ENCODE measurements at places on chromosomes 7 and 10.

- H3K4me1 ChIP-seq, result no peaks in the 10 kb centered on the region
- H3K36me3 ChIP-seq, result peaks cover 32% of the 10 kb centered on the region
- no peak overlapping the region for H3K4me3 ChIP-seq
- no peak for DNase-seq
Observed at GRCh38 chr10:99682752-99683151, 23.4 kb downstream of the ENTPD7 start.

- no peak overlapping the region for H3K4me3 ChIP-seq
- peaks cover 3% of the 10 kb centered on the region for H3K4me1 ChIP-seq
- DNase-seq, result no peak
- H3K27ac ChIP-seq, result no peak overlapping the region
- no peaks in the 10 kb centered on the region for H3K27me3 ChIP-seq
- H3K36me3 ChIP-seq, result no peaks in the 10 kb centered on the region
Observed at GRCh38 chr10:34719746-34720145, 95.3 kb downstream of the PARD3 start.

- no peaks in the 10 kb centered on the region for H3K27me3 ChIP-seq
- no peak for DNase-seq
- peaks cover 15% of the 10 kb centered on the region for H3K4me1 ChIP-seq
- H3K36me3 ChIP-seq, result no peaks in the 10 kb centered on the region
- no peak overlapping the region for H3K4me3 ChIP-seq
- H3K27ac ChIP-seq, result no peak overlapping the region
Observed at GRCh38 chr10:5619362-5620211, 46.8 kb downstream of the ASB13 start.

- no peak overlapping the region for H3K4me3 ChIP-seq
- no peak for DNase-seq
- peaks cover 1% of the 10 kb centered on the region for H3K4me1 ChIP-seq
Observed at GRCh38 chr10:3624367-3624766, 160.6 kb downstream of the KLF6 start.

DNA sequence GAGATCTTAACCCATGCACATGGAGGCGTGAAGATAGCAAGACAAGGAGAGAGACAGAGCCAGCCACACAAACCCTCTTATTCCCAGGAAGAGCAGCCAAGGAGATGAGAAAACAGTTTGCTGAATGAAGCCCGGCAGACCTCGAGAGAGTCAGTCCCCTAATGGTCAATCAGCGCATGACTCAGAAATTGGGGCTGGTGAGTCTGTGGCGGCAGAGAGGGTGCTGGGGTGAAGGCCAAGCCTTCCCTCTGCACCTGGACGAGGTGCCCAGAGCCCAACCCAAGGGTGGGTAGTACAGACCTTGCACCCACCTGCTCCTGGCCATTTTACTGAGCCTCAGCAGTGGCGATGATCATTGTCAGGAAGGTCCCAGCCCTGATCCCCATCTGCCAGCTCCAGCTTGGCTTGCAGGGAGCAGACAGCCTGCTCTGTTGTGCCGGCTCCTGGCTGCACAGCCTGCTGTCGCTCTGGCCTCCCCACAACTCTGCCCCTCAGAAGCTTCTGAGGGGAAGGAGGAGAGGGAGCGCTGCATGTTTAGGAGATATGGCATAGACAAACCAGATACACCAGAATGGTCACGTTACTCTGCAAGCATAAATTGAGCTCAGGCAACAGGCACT, 256.6 kb downstream of the RPS24 start:
- no peak overlapping the region for H3K27ac ChIP-seq
- no peak overlapping the region for H3K4me3 ChIP-seq
- H3K36me3 ChIP-seq, result no peaks in the 10 kb centered on the region
- DNase-seq, result no peak

DNA sequence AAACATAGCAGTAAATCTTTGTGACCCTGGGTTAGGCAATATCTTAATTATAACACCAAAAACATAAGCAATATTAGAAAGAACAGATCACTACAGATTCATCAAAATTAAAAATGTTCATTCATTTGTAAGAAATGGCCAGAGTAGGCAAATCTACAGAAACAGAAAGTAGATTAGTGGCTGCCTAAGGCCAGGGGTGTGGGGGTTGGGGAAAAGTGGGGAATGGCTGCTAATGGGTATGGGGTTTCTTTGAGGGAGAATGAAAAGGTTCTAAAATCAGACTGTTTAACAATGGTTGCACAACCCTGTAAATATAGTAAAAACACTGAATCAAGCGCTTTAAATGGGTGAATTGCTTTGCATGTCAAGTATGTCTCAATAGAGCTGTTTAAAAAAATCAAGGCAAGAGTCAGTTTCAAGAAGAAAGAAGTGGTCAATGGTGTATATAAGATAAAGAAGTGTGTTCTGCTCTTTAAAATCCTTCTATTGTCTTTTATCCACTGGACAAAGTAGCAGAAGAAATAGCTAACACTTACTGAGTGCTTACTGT, 42.6 kb downstream of the CDK6 start:
- no peak for DNase-seq
- no peaks in the 10 kb centered on the region for H3K27me3 ChIP-seq
- no peaks in the 10 kb centered on the region for H3K4me1 ChIP-seq
- no peaks in the 10 kb centered on the region for H3K36me3 ChIP-seq
- H3K27ac ChIP-seq, result no peak overlapping the region

GRCh38 chr7:960269-960871, 5.9 kb upstream of the ADAP1 start:
- peaks cover 7% of the 10 kb centered on the region for H3K27me3 ChIP-seq
- no peak overlapping the region for H3K27ac ChIP-seq
- H3K36me3 ChIP-seq, result no peaks in the 10 kb centered on the region
- H3K4me3 ChIP-seq, result no peak overlapping the region

DNA sequence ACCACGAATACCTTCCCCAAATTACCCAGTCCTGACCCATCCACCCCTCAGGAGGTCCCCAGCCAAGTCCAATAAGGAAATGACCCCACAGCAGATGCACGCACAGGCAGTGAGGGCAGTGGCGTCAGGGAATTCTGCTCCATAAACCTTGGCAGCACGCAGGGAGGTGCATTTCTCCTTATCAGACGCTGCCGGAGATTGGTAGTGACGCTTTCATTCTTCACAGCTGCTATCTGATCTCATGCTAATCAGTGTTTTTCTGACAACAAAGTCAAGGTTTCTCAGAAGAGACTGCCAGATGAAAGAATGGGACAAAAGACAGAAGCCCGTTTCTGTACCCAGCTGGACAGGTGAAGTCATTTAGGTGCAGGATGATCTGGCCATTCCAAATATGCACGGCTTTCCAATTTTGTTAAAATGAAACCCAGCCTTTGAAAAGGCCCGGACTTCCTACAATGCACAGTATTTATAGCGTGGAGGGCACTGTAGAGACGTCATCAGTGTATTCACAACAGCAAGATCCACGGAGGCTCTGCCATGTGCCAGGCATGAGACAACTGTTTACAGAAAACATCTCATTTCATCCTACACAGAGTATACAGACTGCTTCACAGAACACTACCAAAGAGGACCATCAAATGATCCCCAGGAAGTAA, 35.3 kb downstream of the DIP2C start:
- H3K27ac ChIP-seq, result no peak overlapping the region
- no peaks in the 10 kb centered on the region for H3K27me3 ChIP-seq
- peaks cover 6% of the 10 kb centered on the region for H3K4me1 ChIP-seq
- H3K36me3 ChIP-seq, result no peaks in the 10 kb centered on the region
- no peak overlapping the region for H3K4me3 ChIP-seq

DNA sequence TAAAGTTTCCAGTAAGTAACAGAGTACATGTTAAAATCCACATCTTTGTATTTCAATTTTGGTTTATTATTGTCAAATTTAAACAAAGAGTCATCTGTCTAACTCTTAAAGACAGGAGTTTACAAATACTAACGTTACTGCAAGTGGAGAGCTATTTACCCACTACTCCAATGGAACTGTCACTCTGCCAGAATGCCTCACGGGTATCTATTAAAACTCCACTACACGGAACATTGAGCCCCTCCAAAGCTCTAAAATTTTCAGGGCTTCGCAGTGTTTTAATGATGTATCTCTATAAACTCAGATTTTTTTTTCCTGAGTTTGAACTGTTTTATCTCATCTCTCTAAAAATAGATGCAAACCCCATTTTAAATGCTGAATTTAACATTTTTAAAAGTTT, 388.7 kb upstream of the SEMA3A start:
- DNase-seq, result no peak
- no peak overlapping the region for H3K27ac ChIP-seq
- H3K27me3 ChIP-seq, result no peaks in the 10 kb centered on the region
- no peak overlapping the region for H3K4me3 ChIP-seq

DNA sequence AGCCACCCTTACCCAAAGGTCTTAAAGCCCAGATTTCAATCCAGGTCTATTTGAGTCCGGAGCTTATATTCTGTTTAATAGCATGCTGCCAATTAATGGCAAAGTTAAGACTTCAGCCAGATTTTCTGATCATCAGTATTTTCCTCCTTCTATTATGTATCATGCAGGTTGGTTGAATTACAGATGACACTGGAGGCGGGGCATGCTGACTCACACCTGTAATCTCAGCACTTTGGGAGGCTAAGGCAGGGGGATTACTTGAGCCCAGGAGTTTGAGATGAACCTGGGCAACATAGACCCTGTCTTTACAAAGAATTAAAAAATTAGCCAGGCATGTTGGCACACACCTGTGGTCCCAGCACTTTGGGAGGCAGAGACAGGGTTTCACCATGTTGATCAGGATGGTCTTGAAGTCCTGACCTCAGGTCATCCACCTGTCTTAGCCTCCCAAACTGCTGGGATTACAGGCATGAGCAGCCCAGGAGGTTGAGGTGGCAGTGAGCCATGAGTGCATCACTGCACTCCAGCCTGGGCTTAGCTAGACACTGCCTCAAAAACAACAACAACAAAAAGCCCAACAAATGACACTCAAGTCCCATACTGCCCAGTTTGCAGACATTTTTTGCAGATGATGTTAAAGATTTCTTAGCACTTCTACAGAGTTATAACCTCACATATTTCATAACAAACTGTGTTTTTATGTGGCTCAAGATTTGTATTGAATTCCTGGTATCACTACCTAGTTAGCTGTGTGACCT, 62.5 kb downstream of the MCU start:
- no peak overlapping the region for H3K4me3 ChIP-seq
- H3K27ac ChIP-seq, result no peak overlapping the region
- H3K4me1 ChIP-seq, result peaks cover 4% of the 10 kb centered on the region
- H3K36me3 ChIP-seq, result no peaks in the 10 kb centered on the region

DNA sequence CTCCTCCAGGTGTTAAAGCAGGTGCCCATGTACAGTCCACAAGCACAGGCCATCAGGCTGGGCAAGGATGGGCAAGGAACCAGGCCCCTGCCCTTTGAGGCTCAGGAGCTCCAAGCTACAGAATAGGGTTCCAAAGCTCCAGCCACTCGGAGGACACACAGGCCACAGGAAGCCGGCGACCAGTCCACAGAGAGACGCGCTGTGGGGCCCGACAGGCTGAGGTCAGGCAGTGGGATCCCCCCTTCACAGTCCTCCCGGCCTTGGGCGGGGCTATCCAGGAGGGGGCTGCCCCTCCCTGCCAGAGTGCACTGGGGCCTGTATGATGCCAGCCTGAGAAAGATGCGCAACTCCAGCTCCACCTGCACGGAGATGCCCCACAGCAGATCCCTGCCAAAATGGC, 34.0 kb downstream of the MAD1L1 start:
- no peaks in the 10 kb centered on the region for H3K27me3 ChIP-seq
- H3K36me3 ChIP-seq, result peaks cover 14% of the 10 kb centered on the region
- no peak overlapping the region for H3K4me3 ChIP-seq
- no peak overlapping the region for H3K27ac ChIP-seq
- H3K4me1 ChIP-seq, result peaks cover 6% of the 10 kb centered on the region

GRCh38 chr7:87452279-87452678, 23.2 kb downstream of the ABCB4 start:
- H3K27ac ChIP-seq, result no peak overlapping the region
- no peak overlapping the region for H3K4me3 ChIP-seq
- H3K36me3 ChIP-seq, result no peaks in the 10 kb centered on the region

- H3K36me3 ChIP-seq, result peaks cover 8% of the 10 kb centered on the region
- H3K27ac ChIP-seq, result no peak overlapping the region
- H3K4me3 ChIP-seq, result no peak overlapping the region
- DNase-seq, result no peak
- H3K27me3 ChIP-seq, result no peaks in the 10 kb centered on the region
Observed at GRCh38 chr10:68938117-68938516, 17.9 kb upstream of the DDX21 start.

- no peaks in the 10 kb centered on the region for H3K27me3 ChIP-seq
- H3K4me3 ChIP-seq, result no peak overlapping the region
- H3K36me3 ChIP-seq, result peaks cover 10% of the 10 kb centered on the region
- H3K27ac ChIP-seq, result no peak overlapping the region
- H3K4me1 ChIP-seq, result no peaks in the 10 kb centered on the region
Observed at GRCh38 chr10:35508647-35509046, 96.5 kb upstream of the GJD4 start.
